ENCODE measurements at places on chromosomes 1 and 21. TPM values are rescaled to one million over a fixed set of nuclear protein-coding genes. Genes with fewer than 3 reads are reported as not detected.

DNA sequence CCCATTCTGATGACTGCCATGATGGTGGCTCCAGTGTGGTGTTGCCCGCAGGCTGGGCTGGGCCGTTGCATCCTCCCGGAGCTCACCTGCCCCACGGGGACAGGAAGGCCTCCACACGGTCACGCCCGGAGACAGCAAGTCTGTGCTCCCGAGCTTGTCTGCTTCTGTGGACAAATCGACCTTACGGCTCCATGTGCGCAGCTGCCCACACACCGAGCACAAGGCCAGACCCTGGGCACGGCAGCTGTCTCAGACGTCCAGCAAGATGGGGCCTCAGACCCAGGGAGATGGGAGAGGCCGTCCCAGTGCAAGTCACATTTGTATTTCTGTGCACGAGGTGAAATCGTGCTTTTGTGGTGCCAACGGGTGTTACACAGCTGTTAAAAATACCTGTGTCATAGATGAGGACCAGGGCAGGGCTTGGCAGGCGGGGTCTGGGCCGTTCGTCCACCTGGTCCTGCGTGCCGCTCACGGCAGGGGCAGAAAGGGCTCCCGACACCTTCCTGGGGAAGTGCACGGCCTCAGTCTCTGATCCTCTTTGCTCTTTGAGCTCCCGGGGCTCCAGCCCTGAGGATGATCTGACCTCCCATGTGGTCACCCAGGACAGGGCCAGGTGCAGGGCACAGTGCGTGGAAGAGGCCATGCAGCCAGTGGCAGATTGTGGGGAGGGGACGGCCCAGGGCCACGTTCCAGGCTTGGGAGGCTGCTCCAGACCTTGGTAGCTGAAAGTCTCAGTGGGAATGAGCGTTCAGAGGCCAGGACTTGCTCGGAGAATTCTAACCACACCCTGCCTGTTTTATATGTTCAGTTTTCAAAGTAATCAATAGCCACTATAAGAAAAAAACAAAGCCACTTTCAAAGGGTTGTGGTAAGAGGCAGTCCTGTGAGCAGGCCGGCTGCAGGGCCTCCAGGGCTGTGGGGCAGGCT, 13.5 kb downstream of the COL6A1 start:
- no peaks in the 10 kb centered on the region for H3K27me3 ChIP-seq
- DNase-seq, result peak; percentile 73
- no peak overlapping the region for H3K27ac ChIP-seq
- H3K4me1 ChIP-seq, result no peaks in the 10 kb centered on the region
- no peak overlapping the region for H3K4me3 ChIP-seq
- H3K36me3 ChIP-seq, result peaks cover 11% of the 10 kb centered on the region

GRCh38 chr1:191714845-191715244, 443.4 kb upstream of the RGS18 start:
- no peak overlapping the region for H3K4me3 ChIP-seq
- H3K27me3 ChIP-seq, result no peaks in the 10 kb centered on the region
- no peaks in the 10 kb centered on the region for H3K4me1 ChIP-seq
- H3K27ac ChIP-seq, result no peak overlapping the region
- no peak for DNase-seq
- no peaks in the 10 kb centered on the region for H3K36me3 ChIP-seq

DNA sequence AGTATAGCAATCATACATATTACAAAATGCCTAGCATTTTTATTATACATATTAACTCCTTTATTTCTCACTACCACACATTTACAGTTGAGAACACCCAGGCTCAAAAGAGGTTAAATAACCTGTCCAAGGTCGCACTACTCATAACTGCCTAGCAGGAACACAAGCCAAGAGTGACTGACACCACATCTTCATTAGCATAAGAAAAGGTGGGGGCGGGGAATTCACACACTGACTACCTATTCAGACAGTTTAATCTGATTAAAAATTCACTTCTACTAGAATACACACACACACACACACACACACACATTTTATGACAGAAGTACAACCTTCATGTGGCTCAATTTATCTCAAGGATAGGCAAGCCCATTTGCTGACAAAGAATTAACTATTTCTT, 77.8 kb upstream of the CACHD1 start:
- no peak overlapping the region for H3K27ac ChIP-seq
- H3K4me1 ChIP-seq, result no peaks in the 10 kb centered on the region
- no peaks in the 10 kb centered on the region for H3K36me3 ChIP-seq
- no peak overlapping the region for H3K4me3 ChIP-seq

- H3K36me3 ChIP-seq, result no peaks in the 10 kb centered on the region
- no peaks in the 10 kb centered on the region for H3K27me3 ChIP-seq
- no peak overlapping the region for H3K27ac ChIP-seq
- H3K4me3 ChIP-seq, result no peak overlapping the region
Observed at GRCh38 chr1:63799820-63800219, 26.0 kb downstream of the ROR1 start.

DNA sequence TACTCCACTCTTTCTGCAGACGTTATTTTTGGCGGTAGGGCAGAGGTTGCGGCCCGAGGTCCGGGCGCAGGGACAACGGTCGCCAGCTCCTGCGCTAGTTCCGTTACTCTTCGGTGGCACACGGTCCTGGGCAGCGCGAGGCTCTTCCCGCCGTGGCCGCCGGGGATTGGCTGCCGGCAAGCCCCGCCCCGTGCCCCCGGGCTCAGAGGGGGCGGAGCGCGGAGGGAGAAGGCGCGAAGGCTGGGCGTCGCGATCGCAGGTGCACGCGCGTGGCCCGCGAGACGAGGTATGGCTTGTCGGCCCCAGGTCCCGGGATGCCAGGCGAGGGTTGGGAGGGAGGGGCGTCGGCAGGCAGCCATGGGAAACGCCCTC, 518 bp upstream of the SHE start:
- no peak overlapping the region for H3K4me3 ChIP-seq
- H3K36me3 ChIP-seq, result no peaks in the 10 kb centered on the region
- no peak overlapping the region for H3K27ac ChIP-seq
- peaks cover 8% of the 10 kb centered on the region for H3K27me3 ChIP-seq

DNA sequence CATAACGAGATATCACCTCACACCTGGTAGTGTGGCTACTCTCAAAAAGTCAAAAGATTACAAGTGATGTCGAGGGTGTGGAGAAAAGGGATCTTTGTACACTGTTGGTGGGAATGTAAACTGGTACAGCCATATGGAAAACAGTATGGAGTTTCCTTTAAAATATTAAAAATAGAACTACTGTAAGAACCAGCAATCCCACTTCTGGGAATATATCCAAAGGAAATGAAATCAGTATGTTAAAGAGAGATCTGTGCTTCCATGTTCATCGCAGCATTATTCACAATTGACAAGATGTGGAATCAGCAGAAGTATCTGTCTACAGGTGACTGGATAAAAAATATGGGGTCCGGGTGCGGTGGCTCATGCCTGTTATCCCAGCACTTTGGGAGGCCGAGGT, 7.6 kb upstream of the PIK3C2B start:
- H3K27me3 ChIP-seq, result no peaks in the 10 kb centered on the region
- no peak overlapping the region for H3K4me3 ChIP-seq

The GBP6 gene
- total RNA-seq, result not detected

The AADACL3 gene
- total RNA-seq, result not detected

Measured in aorta (tissue), 5 donors.